Activated CD8-positive, alpha-beta memory T cell treated with anti-CD3 and anti-CD28 coated beads for 4 hours (primary cell): ENCODE measurements at places on chromosomes 11 and 22.

GRCh38 chr11:7688238-7688826 lies 15.0 kb upstream of the CYB5R2 start:
- DNase-seq, result no peak

- no peak for DNase-seq
Observed at GRCh38 chr11:109377039-109377742, 44.8 kb upstream of the C11orf87 start.

DNA sequence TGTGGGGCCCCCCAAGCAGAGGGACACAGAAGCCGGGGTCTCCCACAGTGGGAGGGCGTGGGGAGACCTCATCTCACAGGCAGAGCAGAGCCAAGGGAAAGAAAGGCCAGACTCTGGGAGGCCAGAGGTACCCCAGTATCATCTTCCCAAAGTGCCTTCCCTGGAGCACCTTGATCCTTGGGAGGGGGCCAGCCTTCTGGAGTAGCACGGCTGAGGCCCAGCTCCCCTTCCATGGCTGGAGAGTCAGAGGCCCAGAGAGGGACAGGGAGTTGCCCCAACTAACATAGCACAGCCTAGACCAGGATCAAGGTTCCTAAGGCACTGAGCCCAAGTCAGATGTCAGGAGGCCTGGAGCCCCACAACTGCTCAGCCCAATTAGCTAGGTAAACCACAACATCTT lies 50.6 kb downstream of the ELFN2 start:
- no peak for DNase-seq

- no peak for DNase-seq
Observed at GRCh38 chr11:32171445-32171844, 80.6 kb downstream of the RCN1 start.

GRCh38 chr11:69076129-69076791 lies 27.5 kb downstream of the TPCN2 start:
- no peak for DNase-seq

DNA sequence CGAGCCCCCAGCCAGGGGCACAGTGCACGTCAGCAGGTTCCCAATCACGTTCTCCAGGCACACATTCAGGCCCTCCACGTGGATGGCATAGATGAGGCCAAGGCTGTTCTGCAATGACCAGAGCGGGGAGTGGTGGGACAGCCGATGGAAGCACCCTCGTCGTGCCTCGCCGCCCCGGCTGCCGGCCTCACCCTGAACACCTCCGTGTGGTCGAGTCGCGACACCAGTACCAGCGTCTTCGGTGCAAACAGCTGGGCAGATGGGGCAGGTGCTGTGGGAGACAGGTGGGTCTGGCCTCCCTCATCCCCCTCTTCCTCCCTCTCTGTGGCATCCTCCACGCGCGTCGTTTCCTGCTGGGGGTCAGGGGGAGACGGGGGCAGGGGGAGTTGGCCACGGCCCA lies 7.5 kb downstream of the SBF1 start:
- no peak for DNase-seq

DNA sequence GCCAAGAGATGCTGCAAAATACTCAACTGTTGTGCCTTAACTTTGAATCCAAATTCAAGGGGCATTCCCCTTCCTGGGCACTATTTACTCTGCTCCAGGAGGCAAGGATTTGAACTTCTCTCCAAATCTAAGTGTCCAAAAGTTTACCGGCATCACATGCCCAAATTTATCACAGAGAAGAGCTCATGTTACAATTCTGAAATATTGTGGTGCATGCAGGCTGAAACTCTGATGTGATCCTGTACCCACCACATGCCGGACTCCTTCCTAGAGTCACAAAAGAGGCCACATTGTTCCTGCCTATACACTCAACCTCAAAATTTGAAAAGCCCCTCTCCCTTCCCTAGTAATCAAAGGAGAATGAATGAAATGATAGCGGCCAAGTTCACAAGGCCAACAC lies 1.3 kb downstream of the TRAF6 start:
- no peak for DNase-seq

DNA sequence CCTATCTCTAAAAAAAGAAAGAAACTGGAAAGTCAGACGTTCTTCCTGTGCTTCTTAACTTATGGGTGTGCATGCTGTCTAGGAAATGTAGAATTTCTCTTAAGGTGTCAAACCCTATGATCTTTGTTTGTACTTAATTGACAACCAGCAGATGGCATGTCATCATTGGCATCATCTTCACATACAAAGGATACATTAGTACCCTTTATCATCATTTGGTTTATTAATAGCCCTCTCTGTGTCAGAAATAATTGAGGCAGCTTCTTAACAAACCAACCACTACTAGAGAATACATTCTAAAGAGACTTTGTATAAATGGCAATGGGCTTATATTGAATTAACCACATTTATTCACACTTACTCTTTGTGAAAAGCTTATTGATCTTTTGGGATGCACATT lies 13.9 kb downstream of the SRPRA start:
- no peak for DNase-seq

- DNase-seq, result no peak
Observed at GRCh38 chr22:27895600-27895999, 23.5 kb downstream of the PITPNB start.
